ENCODE measurements at places on chromosomes 2 and 18.

GRCh38 chr2:200199576-200200263 lies 106.8 kb upstream of the SPATS2L start:
- no peak for DNase-seq

- no peak for DNase-seq
Measured at GRCh38 chr2:129906861-129907235, 72.6 kb upstream of the RAB6C start.

- peak; percentile 14 for DNase-seq
Measured at GRCh38 chr2:160324161-160324800, 124.2 kb upstream of the ITGB6 start.

DNA sequence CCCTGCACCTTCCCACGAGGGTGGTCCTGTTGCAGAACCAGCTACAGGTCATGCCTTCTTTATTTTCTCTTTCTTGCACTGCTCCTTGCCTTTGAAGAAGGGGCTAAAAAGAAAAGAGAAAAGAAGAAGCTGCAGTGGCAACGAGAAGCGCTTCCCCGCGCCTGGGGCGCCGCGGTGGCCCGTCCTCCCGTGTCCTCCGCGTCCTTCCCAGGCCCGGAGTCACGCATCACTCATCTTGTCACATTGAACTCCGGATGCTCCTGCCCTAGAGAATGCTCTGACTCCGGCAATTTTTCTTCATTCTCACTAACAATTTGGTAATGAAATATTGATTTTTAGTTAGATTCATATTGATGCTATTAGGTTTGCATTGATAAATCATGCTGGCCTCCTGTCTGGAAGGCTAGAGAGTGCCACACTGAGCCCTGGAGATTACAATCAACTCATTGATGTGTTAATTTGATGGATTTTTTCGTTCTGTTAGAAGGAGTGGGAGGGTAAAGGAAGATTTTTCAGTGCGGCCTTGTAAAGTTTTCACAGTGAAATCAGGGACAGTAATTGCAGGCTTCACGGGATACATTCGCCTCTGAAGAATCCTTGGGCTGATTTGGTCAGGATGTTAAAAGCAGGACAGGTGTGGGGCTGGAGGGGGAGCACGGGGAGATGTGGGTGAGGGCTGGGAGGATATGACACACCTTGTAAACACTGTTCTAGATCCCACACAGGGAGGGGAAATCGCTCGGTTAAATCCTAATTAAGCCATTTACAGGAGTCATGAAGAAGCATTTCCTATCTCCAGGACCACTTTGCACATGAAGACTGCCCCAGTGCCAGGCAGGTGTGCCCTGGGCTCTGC lies 349.3 kb downstream of the ZNF516 start:
- DNase-seq = no peak

GRCh38 chr2:705971-706511 lies 28.8 kb upstream of the TMEM18 start:
- no peak for DNase-seq

DNA sequence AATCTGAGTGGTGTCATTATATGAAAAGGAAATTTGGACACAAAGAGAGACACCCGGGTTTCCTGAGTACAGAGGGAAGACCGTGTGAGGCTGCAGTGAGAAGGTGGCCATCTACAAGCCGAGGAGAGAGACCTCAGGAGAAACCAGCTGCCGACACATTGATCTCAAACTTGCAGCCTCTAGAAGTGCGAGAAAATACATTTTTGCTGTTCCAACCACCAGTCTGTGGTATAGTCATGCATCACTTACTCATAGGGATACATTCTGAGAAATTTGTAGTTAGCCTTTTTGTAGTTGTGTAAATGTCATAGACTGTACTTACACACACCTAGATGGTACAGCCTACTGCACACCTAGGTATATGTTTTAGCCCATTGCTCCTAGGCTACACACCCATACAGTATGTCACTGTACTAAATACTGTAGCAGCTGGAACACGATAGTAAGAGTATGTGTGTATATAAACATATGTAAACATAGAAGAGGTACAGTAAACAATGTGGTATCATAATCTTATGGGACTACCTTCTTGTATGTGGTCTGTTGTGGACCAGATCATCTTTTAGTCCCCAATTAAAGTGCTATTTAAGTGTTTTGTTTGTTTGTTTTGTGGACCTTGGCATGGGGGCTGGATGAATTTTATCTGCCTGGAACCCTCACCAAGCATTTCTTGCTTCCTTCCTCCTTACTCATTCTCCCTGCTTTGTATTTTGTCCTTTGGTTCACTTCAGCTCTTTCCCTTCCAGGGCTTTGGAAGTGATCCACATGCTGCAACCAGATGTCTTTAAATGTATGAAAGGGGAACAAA lies 38.3 kb upstream of the SESTD1 start:
- no peak for DNase-seq

GRCh38 chr18:2629003-2629402 lies 26.5 kb upstream of the SMCHD1 start:
- no peak for DNase-seq

- DNase-seq = no peak
Measured at GRCh38 chr2:237154082-237154638, 68.5 kb downstream of the COPS8 start.

DNA sequence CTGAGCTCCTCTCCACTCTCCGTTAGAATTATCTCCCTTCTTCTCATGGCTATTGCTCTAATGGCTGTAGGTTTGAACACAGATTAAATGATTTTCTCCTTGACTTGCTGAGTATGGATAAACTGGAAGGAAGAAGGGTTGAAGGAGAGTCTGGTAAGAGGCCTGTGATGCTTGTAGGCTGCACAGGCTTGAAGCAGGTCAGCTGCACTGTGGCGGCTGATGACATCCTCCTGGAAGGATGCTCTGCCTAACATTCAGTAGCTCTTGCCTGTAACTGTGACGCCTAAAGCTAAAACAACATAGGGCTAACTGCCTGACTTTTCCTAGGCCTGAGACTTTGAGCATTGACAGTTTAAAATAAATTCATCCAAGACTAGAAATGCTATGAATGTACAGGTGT lies 166.3 kb downstream of the MREG start:
- DNase-seq = no peak

DNA sequence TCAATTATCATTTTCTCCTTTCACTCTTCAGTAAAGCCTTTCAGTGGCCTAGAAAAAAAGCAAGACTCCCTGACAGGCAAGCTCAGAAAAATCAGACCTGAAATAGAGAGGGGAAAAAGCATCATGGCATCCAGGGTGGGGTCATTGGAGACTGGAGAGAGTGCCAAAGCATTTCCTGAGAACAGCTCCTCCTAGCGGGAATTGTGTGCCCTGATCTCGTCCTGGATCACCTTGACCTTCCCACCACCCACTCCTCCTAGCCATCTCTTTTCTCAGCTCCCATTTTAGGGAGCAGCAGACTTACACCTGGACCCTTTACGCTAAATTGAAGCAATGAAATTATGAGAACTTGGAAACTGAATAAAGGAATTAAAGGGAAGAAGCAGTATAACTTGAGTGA lies 176.6 kb downstream of the VWC2L start:
- no peak for DNase-seq

DNA sequence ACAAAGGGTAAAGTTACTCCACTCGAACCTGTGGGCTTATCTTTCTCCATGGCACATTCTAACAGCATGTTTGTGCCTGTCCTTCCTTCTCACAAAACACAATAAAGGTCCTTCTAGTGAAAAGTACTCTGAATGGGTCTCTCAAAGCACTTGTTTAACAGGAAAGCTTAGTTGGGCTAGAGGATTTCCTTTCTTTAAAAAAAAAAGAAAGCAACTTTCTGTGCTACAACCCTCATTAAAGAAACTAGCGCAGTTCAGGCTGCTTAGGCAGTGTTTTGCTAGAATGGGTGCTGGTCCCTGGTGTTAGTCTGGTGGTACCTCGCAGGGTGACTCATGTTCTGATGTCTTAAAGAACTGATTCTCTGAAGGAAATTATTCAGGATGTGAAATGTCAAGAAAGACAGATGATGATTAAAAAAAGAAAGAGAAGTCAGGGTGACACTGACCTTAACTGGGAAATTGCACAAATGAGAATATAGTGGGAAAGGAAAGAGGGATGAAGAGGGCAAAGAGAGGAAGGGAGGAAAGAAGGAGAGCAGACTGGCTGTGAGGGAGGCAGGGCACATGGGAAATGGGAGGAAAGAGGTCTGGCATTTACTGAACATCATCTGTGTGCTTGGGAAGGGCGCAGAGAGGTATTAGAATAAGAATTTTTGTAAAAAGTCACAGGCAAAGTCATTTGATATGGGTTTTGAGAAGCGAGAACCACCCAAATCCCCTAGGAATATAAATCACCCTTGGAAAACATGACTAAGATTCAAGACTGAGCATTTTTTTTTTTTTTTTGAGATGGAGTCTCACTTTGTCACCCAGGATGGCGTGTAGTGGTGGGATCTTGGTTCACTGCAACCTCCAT lies 74.9 kb downstream of the ATP8B1 start:
- no peak for DNase-seq

- no peak for DNase-seq
Measured at GRCh38 chr18:58977223-58977622, 112.5 kb downstream of the ZNF532 start.

DNA sequence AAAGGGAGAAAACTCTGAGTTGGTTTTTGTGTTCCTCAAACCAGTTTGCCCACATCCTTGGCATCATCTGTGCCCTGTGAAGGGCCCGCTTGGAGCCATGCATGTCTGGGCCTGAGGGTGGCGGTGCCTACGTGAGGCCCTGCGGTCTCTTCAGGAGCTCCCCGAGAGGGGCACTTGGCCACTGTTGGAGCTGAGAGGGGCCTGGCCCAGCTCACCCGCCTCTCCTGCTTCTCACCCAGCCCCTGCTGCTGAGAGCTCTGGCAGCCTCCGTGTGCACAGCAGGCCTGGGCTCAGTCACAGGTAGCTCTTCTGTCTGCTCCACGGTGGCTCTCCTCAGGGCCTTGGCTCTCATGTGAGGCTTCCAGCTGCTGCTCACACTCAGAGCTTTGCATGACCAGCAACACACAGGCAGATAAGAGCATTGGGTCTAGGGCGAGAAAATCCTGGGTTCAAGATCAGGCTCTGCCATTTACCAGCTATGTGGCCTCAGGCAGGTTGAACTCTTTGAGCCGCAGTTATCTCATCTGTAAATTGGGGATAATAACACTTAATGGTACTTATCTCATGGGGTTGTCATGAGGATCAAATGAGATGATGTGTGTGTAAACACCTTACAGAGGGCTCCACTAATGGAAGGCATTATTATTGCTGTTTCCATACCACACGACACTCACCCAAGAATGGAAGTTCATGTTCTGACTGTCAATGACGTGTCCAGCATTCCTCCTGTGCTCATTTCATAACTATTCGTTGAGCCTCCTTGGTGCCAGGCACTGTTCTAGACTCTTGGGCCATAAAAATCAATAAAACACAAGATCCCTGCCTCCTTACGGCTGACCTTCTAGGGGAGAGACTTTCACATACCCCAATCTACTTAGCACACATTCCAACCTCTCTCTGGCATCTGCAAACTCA lies 41.6 kb upstream of the PLB1 start:
- DNase-seq = no peak

DNA sequence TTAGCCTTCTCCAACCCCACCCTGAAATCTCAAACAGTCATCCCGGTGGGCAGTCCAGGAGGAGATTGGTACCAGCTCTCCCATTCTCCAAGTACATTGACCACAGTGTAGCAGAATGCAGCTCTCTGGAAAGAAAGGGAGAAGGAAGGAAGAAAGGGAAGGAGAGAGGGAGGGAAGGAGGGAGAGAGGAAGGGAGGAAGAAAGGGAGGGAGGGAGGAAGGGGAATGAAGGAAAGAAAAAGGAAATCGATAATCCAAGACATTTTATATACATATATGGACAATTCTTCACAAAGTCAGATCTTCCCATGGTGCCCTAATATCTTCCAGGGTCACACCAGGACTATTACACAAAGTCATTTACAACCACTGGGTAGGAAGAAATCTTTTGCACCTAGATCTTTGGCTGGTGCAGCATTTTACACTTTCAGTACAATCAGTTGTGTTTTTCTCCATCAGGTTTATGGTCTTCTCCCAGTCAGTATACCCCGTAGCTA lies 58.8 kb downstream of the ARHGEF33 start:
- DNase-seq = no peak

- no peak for DNase-seq
Measured at GRCh38 chr2:162062559-162062958, 11.5 kb downstream of the DPP4 start.

DNA sequence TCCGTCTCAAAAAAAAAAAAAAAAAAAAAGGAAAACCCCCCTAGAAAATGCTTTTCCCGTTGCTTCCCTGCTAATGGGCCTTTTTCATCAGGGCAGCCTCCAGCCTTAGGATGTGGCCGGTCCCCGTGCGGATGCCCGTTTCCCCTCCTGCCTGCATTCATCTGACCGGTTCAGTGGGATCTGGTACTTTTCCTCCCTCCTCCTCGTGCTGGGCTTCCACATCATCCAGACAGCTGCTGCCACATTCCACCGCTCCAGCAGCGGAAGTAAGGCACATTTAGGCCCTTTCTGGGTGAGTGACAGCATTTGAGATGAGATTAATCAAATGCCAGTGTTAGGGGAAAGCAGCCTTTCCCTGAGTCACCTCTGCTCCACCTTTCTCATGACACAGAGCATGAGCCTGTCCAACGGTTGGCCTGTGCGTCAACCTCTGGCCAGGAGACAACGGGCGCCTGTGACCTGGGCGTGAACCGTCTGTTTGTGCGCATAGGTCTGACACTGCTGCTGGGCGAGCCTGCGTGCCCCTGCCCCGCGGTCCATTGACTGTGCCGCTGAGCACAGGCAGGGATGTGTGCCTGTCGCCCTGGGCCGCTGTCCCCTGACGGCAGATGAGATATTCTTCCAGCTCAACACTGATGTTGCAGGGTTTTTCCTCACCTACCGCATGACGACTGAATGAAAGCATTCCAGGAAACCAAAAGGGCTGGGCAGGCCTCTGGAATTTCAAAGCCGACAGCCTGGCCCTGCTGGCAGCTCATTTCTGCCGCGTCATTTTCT lies 174.0 kb downstream of the TGIF1 start:
- no peak for DNase-seq

GRCh38 chr2:17962876-17963275 lies 84.4 kb downstream of the KCNS3 start:
- DNase-seq = no peak

- DNase-seq = no peak
Measured at GRCh38 chr2:171084128-171084527, 76.6 kb downstream of the TLK1 start.

- DNase-seq = no peak
Measured at GRCh38 chr18:78612801-78613200, 366.8 kb upstream of the SALL3 start.

- no peak for DNase-seq
Measured at GRCh38 chr2:71720283-71720560, 266.9 kb downstream of the DYSF start.

GRCh38 chr2:202169832-202170424 lies 68.5 kb downstream of the SUMO1 start:
- DNase-seq = no peak

GRCh38 chr18:435940-436339 lies 64.6 kb downstream of the COLEC12 start:
- DNase-seq = no peak

Data from NCI-H1417 (cell line).